ENCODE measurements at places on chromosomes 7 and 10.

GRCh38 chr7:130844811-130845580 is 111.0 kb upstream of the KLF14 start:
- DNase-seq = no peak

DNA sequence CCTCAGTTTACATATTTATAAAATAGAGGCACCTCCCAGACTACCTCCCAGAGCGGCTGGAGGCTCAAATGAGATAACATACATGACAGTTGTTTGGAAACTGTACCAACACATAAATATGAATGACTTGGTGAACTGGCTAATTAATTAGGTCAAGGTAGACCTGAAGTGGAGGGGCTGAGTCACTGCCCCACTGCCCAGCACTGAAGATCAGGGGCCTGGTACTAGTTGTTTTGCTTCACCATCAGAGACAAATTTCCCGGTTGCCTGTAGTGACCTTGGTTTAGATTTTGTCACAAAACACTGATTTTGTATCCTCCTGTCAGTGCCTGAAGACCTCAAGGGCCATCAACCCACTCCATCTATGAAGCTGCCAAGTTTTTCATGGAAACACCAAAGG is 41.8 kb downstream of the JAZF1 start:
- DNase-seq = no peak

DNA sequence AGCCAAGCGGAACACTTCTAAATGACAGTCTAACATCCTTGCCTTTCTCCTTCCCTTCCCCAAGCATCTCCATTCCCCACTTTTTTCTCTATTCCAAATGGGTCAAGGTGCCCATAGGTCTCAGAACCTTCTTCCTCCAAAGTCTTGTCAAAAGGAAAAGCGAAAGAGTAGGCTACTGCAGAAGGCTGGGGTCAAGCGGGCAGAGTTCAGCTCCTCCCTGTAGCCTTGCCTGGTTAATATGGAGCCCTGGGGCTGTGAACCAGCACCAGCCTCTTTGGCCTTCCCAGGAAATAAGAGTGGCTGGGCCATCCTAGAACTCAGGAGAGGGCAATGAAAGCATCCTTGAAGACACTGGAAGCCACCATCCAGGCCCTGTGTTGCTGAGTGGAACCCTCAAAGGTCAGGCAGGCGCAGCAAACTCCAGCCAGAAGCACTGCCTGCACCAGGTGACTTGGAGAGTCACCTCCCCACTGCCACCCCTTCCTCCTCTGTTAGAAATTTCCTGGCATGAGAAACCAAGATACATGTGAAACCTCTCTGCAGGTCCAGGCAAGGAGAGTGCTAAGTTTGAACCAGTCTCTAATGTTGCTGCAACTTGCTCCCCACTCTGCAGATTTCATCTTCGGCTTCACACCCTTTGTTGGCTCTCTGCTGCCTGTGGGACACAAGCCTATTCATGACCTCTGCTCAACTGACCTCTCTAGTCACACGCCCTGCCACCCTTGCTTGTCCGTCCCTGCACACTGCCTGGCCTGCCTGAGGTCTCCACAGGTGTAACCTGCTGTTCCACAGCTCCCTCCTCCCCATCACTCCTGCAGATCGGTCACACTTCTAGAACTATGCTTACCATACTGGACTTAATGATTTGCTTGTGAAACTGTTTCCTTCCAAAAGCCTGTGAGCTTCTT is 74.9 kb downstream of the SH3PXD2A start:
- DNase-seq = no peak

- no peak for DNase-seq
Observed at GRCh38 chr7:31307972-31308371, 32.6 kb downstream of the NEUROD6 start.

DNA sequence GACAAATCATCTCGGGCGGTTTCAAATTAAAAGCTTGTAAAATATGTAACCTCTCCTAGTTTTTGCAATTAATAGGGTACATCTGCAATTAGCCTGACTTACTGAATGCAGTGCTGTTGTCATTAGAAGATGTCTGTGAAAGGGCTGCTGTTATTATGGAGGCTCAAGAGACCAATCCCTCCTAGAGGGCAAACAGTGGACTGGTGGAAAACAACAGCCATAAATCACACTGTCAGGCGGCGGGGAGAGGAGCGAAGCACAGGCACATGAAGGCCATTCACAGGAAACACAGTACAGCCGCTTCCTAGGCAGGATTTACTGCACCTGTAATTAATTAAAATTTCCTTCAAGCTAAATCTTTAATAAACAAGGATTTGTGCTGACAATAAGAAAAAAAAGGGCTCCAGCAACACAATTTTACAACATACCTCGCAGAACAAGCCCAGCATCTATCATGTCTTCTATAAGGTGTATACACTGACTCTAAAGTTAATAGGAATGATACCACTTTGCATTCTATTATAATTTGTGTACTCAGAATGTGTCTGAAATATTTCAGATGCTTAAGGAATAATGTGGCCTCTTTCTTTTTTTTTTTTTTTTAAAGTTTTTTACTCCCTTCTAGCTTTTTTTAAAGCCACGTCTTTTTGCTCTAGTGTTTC is 50.7 kb downstream of the ERCC6 start:
- DNase-seq = no peak

- no peak for DNase-seq
Observed at GRCh38 chr10:73796766-73797165, 11.4 kb downstream of the ZSWIM8 start.

DNA sequence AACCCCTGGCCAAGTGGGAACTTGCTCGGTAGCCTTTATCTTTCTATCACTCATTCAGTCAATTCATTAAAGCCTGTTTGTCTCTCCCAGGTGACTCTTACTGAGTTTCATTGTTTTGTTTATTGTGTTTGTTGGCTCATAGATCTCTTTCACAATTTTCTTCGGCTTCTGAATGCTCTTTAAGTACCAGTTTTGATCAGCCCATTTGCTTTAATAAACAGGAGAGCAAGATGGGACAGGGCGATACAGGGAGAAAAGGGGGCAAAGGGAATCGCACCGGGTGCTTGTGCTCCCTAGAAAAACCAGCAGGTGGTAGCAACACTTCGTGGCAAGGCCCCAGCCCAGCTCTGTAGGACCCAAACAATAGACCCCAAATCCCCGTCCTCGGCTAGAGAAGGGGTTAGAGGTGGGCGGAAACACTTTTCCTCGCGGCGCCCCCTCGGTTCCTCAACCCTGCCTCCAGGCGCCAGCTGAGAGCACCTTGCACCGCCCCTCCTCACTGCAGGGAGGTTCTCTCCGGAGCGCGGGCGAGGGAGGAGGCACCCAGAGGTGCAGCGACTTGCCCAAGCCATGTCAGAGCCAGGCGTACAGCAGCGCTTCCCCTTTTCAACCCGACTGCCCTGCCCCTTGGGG is 1.0 kb upstream of the EPHB6 start:
- DNase-seq = no peak

DNA sequence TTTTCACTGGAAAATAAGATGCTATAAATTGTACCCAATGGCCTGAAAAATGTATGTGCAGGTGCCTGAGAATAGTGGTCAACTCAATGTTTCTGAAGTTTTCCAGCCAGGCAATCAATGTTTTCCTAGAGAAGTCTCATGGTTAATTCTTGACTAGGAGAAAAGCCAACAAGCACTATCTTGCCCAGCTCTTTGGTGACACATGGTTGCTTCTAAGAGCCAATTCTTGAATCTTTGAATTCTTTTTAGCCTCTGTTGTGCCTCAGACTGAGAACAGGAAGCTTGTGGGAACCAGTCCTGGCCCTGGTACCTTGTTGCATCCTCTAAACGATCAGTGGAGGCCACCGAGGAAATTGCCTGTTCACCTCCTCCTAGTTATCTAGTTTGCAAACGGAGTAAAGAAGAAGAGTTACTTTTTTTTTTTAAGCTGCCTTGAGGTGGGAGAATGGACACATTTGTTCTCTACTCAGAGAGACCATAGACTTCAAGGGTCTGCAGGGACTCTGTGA is 144.0 kb upstream of the MKLN1 start:
- no peak for DNase-seq

DNA sequence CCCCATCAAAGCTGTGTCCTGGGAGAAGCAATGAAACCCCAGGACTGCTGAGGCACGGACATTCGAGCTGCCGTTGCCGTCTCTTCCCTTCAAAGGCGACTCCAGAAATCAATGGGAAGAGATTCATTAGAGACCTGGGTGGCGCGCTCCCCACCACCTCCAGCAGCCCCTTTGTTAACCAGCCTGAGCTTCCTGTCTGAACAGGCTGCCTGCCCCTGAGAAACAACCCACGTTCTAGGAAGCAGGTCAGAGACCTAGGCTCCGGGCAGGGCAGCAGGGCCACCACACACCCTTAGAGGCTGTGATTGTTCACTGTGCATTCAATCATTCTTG is 110.9 kb upstream of the PPIF start:
- no peak for DNase-seq

GRCh38 chr10:118045837-118046394 is 825 bp downstream of the RAB11FIP2 start:
- DNase-seq = no peak

GRCh38 chr7:21886396-21886795 is 59.3 kb downstream of the CDCA7L start:
- no peak for DNase-seq

GRCh38 chr10:30709700-30710358 is 80.3 kb upstream of the LYZL2 start:
- no peak for DNase-seq

- no peak for DNase-seq
Observed at GRCh38 chr7:9083837-9084236, 650.4 kb downstream of the NXPH1 start.

DNA sequence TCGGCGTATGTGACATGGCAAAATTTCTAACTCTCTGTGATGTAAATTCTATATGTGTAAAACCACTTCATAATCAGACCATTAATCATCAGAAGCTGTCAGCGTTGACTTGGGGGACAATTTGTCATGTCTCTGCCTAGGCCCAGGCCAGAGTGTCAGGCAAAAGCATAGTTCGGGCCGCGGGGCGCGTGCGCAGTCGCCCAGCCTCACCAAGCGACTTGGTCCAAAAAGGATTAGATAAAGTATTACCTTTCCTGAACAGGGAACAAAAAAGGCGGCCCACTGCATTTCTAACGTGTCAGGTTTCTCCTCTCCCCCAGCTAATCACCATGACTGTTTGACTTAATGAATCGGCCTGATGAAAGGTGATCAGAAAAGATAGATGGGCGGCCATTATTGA is 114.2 kb downstream of the EBF3 start:
- DNase-seq = no peak

DNA sequence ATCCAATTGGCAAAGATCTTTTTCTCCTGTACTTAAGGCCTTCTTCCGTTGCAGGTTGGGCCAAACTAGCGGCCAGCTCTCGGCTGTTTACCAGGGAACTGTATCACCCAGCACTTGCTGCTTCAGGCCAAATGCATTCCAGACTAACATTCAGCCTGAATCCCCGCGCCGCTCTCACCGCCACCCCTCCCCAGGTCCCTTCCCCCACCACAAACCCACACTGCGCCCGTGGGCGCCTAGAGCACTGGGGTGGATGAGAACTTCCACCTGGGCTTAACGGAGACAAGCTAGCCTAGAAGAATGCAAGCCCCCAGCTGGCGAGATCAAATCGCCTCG is 676 bp downstream of the TCAF1 start:
- no peak for DNase-seq

DNA sequence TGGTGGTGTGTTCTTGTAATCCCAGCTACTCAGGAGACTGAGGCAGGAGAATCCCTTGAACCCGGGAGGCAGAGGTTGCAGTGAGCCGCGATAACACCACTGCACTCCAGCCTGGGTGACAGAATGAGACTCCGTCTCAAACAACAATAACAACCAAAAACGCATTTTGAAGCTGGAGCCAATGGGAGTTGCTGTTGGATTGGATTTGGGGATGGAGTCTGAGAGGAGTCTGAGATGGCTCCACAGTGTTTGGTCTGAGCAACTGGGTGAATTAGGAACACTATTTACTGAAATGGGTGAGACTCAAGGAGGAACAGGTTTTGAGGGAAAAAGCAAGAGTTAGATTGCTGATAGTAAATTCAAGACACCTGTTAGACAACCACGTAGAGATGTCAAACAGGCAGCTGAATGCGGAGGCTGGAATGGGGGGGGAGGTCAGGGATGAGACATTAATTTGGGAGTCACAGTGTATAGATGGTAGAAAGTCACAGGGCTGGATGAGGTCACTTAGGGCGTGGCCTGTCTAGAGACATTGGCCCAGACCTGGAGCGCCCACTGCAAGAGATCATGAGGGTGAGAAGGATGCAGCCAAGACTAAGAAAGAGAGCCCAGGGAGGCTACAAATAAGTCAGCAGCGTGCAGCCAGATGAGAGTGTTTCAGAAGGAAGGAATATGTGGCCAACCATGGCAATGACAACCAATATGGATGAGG is 56.4 kb downstream of the CYCS start:
- no peak for DNase-seq

DNA sequence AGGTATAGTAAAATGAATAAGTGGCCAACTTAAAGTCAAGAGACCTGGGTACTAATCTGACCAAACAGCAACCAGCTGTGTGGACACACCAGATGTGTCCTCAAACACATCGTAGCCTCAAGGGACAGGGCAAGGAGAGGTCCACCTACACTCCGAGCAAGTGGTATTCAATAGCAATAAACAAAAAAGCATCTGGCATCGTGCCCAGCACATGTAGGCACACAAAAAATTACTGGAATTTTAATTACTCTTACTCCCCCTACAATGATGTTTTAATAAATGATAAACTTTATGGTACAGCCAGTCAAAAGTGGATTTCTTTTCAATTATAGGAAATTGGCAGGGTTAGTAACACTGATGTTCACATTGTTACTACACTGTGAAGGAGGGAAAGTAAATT is 3.5 kb upstream of the RGS10 start:
- DNase-seq = no peak

GRCh38 chr10:97858001-97858439 is 8.4 kb downstream of the GOLGA7B start:
- DNase-seq = no peak

DNA sequence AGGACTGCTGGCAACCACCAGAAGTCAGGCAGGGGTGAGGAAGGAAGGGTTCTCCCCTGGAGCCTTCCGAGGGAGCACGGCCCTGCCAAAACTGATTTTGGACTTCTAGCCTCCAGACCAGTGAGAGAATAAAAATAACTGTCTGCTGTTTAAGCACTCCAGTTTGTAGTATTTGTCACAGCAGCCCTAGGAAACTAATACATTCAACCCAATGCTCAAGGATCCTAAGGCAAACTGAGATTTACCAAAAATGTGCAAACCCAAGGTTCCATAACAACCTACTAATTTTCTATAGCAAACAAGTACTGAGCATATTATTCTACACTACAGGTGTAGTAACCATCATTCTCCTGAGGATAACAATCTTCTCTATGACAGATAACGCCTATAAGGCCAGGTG is 18.6 kb downstream of the ARHGAP12 start:
- DNase-seq = no peak

DNA sequence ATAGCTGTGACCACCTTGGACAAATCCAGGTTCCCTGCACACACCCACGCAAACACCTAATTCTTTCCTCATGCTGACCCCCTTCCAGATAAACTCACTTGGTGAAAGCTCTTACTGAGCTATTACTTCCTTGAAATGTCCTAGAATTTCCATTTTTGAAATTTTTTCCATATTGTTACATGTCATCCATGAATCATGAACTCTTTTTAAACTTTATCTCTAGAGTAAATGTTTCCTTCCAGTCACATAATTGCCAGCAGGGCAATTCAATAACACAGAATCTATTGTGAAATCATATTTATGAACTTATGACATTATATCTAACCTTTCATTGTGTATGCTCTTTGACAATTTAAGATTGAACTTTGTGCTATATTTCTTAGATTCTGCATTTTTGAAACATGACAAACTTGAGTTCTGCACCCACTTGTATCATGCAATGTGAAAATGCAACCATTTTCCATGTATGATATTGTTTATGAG is 26.8 kb upstream of the FGL2 start:
- DNase-seq = no peak

Data from NCI-H2081 treated with DMSO at 0.1 percent for 48 hours (cell line).